ENCODE measurements at places on chromosomes 7 and 10.

DNA sequence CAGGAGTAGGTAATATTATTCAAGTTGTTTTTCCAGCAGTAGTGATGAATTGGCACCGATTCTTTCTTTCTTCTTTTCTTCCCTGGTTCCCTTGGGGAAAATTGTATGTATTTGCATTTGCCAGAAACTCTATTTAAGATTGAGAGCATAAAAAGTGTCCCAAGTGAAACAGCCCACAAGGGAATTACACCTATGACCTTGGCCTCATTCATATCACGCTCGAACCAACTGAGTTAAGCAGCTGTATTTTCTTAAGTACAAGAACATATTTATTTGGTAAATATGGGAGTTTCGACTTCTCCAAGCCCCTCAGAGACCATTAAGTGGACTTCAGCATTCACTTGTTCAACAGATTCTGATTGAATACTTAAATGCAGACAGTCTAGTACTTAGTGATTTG is 54.1 kb upstream of the MET start:
- no peak for DNase-seq

- DNase-seq, result no peak
Observed at GRCh38 chr10:85611093-85611740, 755.4 kb downstream of the GRID1 start.

GRCh38 chr7:4018601-4019316 is 663.3 kb upstream of the FOXK1 start:
- DNase-seq, result no peak

- DNase-seq, result no peak
Observed at GRCh38 chr7:4241791-4242190, 440.3 kb upstream of the FOXK1 start.

DNA sequence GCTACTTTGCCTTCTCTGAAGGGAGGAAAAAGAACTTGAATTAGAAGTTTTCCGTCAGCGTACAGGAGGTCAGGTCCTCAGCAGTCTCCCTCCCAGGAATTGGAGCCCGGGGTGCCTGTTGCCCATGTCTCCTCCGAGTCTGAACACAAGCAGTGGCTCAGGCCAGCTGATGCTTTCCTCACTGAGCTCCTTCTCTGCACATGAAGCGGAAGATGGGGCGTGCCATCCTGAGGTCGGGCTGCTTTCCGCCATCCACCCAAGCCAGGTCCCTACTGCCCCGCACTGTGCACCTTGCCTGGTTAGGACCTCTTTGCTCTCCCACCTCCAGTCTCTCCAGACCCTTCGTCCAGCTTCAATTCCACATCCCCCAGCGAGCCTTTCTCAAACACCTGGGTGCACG is 237.5 kb downstream of the CELF2 start:
- DNase-seq, result no peak

- DNase-seq, result no peak
Observed at GRCh38 chr7:116986611-116987565, 33.6 kb downstream of the ST7 start.

GRCh38 chr7:110317541-110318265 is 773.2 kb upstream of the LRRN3 start:
- DNase-seq, result no peak

- no peak for DNase-seq
Observed at GRCh38 chr10:27134371-27134770, 19.8 kb downstream of the YME1L1 start.

- DNase-seq, result peak; percentile 38
Observed at GRCh38 chr7:76071316-76072242, 23.7 kb downstream of the MDH2 start.

DNA sequence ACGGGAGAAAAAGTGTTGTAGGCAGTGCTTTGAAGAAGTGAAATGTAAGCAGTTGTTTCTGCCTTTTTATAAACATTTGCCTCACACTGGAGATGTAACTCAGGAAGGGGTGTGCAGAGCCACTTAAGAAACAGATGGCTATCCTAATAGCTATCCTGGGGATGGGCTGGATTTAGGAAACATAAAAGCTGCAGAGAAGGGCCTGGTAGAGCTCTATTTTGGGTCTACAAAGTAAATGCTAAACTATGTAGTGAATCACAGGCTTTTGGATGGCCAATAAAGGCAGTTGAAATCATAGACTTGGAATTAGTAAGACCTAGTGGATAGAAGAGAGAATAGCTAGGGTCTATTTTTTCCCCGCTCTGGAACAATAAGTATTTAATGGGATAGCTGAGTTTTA is 79.9 kb upstream of the AGR3 start:
- DNase-seq, result no peak

DNA sequence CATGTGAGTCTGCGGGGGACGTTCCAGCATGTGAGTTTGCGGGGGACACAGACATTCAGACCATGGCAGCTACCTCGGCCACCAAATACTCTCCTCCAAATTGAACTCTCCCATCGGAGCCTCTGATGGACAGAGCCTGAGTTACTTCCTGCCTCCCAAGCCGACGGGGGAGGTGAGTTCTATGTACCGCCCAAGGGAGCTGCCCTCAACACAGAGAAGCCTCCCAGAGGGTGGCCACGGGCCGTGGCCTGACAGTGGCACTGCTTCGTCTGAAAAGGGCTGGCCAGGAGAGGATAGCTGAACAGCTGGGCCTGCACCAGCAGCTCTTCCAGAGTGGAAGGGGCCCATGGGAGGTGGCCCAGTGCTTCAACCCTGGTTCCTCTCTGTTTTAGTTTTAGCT is 274.5 kb upstream of the PPP2R2D start:
- no peak for DNase-seq

DNA sequence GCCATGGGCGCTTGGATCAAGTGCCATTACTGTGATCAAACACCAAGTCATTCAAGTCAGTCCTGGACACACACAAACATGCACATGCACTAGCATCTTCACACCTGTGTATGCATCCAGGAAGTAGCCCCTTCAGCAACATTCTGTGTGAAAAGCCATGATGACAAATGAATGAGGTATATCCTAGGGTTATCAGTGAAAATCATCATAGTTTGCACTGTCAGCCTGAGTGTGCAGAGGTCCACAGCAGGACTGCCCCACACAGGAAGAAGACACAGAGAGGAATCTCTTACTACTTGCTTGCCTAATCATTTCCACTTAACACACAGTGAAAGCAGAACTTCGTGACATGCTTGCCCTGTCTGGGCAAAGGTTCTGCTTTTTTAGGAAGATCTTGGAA is 184.0 kb upstream of the ADO start:
- no peak for DNase-seq

DNA sequence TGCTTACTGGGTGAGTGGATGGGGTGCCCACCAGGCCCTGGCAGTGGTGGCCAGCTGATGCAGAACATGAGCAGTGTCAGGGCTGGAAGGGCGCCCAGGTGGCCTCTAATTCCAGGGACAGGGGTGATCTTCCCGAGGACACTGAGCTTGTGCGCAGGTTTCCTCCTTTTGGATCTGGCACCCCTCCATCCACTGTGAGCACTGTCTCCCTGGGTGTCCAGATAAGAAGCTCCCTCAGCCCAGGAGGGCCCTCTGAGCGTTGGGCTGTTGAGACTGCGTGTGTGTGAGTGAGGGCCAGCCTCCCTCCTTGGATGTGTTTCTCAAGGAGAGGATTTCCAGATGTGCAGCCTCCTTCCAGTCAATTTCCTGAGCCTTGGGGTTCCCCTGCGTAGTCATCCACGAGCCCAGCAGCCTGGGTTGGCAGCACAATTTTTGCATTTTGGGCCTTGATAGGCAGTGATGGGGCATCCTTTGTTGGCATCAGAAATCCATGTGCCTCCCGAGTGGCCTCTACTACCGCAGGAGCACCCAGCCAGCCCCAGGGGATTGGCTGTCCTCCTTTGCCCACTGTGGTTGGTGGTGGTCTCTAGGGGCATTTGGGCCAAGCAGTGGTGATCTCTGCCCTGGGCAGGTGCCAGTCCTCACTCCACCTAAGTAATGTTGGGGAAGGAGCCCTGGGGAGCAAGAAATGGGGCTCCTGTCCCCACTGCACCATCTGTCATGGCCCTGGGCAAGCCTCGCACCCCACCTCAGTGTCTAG is 20.9 kb upstream of the BTBD16 start:
- no peak for DNase-seq

GRCh38 chr7:137772748-137773147 is 74.0 kb downstream of the DGKI start:
- DNase-seq, result no peak

DNA sequence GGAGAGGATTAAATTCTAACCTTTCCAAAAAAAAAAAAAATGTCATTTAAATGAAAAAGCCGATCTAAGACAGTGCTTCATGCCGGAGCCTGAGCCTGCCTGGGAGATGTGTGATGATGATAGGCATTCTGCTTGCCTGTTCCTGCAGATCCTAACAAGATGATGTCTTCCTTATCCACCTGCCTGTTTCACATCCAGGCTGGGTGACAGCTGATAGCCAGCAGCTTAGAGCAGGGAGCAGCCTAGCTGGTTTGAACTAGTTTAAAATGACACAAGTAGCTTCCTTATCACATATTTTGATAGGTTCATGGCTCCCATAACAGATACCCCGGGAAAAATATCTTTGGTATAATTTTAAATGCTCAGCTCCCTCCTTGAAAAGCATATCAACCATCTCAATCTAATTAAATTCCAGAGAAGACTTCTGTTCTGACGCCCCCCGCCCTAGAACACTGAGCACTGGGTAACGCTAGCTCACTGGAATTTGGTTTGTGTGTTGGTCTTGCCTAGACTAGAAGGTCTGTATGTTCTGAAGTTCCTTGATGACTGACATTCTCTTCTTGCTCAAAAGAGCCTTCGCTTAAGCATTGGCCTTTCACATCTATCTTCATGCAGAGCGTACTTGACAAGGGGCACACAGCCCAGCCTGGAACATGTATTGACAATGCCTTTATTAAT is 96.9 kb upstream of the FGFR2 start:
- no peak for DNase-seq

GRCh38 chr10:92826061-92826460 is 22.3 kb upstream of the EXOC6 start:
- DNase-seq, result no peak

- DNase-seq, result no peak
Observed at GRCh38 chr7:141013345-141013715, 1.4 kb downstream of the MRPS33 start.

GRCh38 chr10:126302476-126302756 is 85.9 kb downstream of the ADAM12 start:
- DNase-seq, result no peak

- DNase-seq, result no peak
Observed at GRCh38 chr10:55091691-55092328, 290.8 kb upstream of the PCDH15 start.

- DNase-seq, result no peak
Observed at GRCh38 chr7:36710186-36710791, 14.0 kb downstream of the AOAH start.

DNA sequence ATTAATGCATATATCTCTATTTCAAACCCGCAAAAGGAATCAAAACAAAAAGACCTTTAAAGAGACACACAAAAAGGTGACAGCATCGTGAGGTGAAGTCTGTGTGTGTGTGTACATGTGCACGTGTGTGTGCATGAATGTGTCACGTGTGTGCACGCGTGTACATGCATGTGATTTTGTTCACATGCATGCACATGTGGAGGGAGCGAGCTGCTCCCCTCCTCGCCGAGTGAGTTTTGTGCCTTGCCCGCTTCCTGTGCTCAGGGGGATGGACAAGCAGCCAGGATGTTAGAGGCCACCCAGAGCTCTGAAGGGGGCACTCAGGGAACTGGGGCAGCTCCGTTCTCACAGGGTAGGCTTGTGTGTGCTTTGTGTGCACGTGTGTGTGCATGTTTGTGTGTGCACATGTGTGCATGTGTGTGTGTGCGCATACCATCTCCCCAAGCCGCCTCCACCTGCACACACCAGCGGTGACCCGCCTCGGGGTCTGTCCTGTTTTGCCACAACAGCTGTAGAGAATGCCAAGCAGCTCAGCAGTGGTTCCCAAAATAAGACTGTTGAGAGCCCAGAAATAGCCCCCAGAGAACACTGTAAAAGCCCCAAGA is 191.2 kb downstream of the PTPRN2 start:
- no peak for DNase-seq

- no peak for DNase-seq
Observed at GRCh38 chr7:152602962-152603361, 73.0 kb downstream of the XRCC2 start.

DNA sequence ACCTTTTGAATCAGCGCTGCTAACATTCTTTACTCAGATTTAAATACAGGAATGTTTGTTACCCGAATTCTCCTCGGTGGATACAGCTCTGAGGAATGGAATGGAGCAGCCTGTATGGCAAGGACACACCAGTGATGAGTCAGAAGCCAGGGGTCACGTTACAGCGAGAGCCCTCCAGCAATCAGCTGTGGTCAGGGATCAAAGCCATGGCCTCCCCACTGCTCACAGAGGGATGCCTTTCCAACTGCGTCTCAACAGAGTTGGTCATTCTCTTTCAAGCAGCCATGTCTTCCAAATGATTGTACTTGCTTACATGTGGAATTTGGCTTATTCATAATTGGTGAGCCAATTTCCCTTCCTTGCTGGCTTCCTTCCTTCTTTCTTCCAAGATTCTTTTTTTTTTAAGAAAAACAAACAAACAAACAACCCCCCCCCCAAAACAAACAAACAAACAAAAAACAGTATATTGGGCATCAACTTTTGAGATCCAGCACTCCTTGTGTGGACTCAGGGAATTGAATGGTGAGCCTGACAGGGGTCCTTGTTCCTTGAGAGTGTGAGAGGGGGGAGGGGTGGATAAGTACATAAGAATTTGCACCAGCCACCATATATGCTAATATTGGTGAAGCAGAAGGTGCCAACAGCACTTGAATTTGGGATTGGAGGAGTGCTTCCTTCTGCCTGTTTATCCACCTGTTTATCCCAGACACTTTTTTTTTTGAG is 100.2 kb downstream of the ATXN7L1 start:
- peak; percentile 74 for DNase-seq

- no peak for DNase-seq
Observed at GRCh38 chr7:22730066-22730710, 3.2 kb downstream of the IL6 start.

DNA sequence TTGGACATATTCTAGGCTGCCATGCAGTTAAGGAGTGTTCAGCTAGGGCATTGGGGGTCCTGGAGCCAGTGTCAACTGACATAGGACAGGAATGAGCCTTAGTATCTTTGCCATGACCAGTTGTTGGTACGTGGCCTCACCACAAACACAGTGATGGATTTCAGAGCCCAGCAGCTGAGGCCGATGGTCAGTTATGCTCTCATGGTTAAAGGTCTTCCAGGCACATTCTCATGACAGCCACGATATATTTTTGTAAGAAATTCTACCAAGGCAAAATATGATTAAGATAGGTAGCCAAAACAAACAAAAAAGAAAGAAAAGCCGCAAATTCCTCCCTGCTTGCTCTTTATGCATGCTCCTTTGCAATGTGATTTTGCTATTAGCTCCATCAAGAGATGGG is 47.8 kb downstream of the CDHR3 start:
- no peak for DNase-seq

DNA sequence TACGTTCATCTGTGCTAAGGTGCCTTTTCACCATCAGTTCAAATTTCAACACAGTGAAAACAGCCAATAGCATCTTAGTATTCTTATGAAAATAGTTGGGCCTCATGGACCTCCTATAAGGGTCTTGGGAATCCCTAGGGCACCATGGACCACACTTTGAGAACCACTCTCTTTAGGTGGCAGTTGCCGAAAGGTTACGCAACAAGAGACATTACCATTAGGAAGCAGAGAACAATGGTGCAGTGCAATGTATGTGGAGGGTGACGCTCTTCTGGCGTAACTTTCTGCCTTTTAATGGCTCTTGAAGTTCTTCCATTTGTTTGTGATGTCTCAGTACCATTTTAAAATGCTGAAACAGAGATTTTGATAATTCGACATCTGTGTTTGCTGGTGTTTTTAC is 131.1 kb downstream of the CNNM2 start:
- no peak for DNase-seq
